NCI-H774 (cell line): ENCODE measurements at places on chromosomes 2 and 18.

- DNase-seq, result no peak
Measured at GRCh38 chr2:111667542-111668273, 216.3 kb downstream of the ANAPC1 start.

DNA sequence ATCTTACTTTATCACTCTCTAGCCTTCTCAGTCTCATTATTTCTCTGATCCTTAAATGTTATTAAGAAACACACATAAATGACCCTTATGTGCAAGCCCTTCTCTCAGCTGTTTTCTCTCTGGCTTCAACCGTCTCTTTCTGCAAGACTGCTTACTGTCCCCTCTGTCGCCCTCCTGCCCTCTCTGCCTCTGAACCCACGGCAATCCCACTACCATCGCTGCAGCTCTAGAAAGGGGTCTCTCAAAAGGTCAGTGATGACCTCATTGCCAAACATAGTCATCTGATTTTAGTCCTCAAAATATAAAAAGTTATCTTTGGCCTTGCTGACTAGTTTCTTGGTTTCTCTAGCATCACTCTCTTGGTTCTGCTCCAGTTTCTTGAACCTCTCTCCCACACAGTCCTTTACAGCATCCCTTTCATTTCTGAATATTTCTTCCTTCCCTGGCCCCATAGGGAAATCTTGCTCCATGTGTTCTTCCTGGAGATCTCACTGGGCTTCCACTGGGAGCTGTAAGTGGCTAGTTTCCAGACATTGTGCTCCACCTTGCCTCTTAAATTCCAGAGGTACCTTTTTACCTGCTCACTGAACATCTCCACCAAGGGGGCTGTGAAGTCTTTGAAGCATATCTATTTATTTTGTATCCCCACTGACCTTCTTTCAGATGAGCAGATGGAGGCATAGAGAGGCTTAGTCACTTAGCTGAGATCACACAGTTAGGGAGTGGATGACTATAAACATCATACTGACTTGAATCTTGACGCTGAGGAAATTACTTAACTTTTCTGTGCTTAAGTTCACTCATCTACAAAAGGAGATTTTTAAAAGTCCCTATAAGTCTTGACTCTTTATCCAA, 96.2 kb downstream of the PDE1A start:
- no peak for DNase-seq

- DNase-seq, result no peak
Measured at GRCh38 chr2:154638783-154639182, 59.7 kb upstream of the KCNJ3 start.

DNA sequence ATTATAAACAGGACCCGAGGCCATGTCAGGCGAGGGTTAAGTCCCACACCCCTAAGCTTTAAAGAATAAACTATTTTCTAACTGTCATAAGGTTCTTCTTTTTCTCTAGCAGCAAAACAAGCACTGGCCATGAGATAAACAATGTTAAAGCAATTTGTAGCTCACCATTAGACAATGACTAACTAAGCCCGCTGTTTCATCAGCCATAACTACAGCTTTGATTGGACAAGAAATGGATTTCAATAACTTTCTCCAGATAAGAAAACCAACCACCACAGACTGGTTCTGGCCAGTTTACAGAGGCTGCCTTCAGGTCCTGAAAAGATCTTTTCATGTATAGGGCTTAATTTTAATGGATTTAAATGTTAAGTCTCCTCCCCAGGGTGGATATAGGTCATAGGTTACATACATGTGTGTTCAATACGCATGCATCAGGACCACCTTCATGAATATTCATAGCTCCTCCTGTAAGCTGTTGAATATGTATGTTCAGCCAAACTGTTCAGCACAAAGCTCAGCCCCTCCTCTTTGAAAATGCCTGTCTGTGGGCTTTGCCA, 108.7 kb upstream of the RAB6C start:
- DNase-seq, result no peak

- DNase-seq, result no peak
Measured at GRCh38 chr18:61954096-61954746, 61.4 kb upstream of the RNF152 start.

DNA sequence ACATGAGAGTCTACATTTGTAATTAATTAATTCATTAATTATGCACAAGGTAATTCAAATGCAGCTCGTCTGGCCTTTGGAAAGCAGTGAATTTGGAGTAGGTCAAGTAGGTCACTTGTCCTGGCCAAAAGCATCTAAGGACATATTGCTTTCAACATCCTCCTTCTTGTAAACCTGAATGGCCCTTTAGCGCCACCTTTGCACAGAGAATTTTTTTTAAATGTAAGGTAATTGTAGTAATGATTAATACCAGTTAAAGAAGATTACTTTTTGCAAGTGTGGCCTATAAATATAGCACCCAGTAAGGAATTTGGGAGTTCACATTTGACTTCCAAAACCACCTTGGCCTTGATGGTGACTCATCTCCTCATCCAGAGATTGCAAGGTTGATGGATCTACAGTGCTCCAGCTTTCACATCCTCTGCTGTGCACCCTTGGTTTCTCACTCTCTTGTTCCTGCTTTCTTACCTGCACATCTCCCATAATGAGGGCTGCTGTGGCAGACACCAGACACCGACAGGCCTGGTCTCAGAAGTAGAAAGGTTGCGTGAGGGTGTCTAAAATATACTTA, 481.7 kb downstream of the TGIF1 start:
- DNase-seq, result no peak

DNA sequence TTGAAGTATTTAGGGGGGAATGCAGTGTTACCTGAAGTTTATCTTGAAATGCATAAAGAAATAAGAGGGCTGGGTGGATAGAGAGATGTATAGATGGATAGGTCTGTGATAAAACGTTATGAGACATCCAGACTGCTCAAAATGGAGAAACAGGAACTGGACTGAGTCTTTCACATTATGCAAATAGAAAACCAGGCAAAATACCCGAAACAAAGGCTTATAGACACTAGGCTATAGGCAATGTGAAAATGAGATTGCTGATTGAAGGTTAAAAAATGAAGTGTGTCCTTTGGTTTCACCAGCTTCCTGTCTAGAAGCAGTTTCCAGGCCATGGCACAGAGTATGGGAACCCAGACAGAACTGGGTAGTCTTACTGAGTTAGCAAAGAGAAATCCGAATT, 24.9 kb upstream of the SLC3A1 start:
- DNase-seq, result no peak

DNA sequence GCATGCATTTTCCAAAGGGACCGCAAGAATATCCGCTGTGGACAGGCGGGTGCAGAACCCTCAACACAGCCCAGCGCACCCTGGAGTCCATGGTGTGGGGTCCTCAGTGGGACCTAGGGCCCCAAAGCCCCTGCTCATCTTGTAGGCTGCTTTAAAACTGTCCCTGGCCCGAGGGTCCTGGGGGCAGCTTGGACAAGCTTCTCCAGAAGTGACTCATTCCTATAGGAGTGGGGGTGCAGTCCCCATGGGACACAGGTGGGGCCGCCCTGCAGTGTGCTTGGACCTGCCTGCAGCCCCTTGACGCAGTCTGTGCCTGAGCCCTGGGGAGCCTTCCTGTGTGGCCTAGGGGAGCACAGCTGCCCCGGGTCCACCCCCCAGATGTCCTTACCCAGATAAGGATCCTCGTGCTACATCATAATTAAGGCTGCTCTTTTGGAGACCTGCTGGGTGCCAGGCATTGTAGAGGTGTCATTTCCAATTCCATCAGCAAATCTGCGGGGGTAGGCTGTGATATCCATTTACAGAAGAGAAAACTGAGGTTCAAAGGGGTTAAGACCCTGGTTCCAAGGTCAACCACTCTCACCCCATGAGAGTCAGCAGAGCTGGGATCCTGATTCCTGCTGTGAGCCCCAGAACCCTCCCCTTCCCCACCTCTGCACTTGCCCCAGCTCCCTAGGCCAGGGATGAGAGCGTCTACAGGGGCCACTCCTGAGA, 1.7 kb upstream of the HS6ST1 start:
- no peak for DNase-seq

- DNase-seq, result no peak
Measured at GRCh38 chr2:59301466-59302402, 1060.6 kb upstream of the FANCL start.

DNA sequence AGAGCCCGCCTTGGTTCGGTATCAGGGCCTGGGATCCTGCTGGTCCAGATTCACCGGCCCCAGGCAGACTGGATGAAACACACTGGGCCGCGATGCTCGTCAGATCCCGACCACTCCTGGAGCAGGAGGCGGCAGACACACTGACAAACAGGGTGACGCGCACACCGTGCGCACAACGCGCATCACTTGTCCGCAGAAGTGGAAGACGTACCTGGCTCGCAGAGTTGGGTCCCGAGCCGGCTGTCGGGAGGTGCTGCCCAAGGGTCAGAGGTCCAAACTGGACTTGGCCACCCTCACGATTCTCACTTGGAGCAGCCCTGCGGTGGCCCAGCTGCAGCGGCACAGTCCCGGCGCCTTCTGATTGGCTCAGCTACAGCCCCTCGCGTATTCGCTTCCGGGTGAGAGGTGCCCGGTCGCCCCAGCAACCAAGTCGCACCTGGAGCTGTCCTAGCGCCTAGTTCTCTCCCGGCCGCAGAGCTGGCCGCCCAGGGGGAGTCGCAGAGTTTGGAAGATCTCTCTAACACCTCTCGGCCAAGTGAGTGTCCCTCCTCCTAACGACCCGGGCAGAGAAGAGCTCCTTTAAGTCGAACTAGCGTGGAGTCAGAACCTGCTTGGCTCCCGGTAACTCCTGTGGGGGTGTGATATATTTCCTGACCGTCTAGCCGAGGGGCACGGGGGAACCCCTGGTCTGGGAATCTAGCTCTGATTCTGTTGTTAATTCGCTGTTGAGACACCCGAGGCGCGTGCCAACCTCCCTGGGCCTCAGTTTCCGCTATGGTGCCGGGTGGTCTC, at the start of the genes DHX57 and MORN2:
DHX57 (minus strand) TSS at position 359 of the 792 bp plus-strand sequence. CDS start 7,529 bp downstream, outside the sequence.
MORN2 (plus strand) TSS at position 401 of the 792 bp plus-strand sequence.
- peak; percentile 82 for DNase-seq

DNA sequence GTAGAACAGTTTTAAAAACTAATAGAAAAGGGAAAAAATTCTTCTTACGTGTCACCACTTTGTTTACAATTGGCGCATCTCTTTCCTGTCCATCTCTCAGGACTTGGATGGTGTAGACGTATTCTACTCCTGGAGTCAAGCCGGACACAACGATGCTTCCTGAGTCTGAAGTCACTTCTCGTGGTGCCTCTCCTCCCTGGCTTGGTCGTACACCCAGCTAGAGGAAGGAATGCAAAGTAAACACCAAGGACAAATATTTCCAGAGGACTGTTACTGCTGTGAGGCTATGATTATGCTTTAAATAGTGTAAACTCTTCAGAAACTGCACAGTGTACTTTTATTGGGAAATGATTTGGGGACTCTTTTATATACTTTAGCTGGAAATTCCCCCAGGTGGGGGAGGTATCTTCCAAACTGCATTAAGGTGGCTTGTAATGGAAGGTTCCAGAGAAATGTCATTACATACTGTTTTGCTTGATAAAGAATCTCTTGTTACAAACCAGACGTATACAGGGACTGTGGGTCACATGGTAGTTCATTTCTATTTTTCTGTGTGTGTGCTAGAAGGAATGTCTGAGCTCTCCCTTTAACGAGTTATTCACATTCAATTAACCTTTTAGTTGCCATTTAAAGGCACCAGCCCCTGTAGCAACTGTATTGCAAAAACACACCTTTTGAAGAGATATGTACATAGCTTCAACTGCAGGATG, 38.1 kb downstream of the FN1 start:
- DNase-seq, result no peak

DNA sequence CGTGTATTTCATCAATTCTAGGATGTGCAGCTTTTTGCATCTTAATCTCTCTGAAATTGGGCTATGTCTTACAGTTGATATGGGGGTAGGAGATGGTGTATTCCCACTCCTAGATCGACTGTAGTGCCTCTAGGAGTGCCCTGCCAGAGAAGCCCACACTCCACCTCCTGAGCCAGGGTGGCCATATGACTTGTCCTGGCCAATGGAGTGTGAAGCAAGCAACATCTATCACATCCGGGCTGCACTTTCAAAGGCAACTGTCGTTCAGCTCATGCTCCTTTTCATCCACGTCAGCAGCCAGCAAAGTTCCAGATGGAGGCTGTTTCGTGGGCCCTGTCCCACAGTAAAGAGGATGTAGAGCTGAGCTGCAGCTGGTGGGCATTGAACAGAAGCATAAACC, 149.4 kb upstream of the SLC1A4 start:
- no peak for DNase-seq

DNA sequence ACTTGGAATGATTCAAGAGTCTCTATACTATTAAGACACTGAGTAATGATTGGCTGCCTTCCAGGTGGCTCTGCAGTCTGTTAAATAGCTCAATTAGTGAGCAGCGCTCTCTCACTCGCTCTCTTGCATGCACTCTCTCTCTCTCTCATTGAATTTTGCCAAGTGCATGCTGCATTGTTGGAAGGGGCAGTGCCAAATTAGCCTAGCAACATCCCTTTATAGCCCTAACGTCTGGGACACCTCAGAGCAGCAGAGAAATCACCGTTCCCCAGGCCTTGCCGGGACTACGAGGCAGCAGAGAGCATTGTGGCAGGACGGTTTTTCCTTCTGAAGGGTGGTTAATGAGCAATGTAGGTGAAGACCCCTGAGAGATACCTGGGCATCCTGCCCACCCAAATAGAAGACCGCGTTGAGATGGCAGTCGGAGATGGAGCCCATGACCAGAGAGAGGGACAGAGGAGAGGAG, 447.6 kb upstream of the POU3F3 start:
- DNase-seq, result peak; percentile 69

DNA sequence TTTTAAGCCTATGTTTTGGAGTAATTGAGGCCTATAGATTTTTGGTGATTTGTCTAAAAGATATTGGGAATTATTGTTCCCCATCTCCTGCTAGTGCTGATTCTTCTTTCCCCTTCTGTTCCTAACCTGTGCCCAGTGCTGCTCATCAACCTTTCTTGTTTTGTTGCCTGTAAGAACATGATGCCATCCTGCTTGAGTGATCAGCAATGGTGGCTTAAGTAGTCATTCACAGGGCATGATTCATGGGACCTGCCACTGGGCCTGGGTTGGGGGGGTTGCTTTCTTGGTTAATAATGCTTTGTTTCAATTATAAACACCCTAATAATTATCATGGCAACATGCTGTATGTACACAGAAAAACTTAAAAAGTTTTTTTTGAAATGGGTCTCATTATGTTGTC, 562.9 kb upstream of the SETBP1 start:
- DNase-seq, result no peak

DNA sequence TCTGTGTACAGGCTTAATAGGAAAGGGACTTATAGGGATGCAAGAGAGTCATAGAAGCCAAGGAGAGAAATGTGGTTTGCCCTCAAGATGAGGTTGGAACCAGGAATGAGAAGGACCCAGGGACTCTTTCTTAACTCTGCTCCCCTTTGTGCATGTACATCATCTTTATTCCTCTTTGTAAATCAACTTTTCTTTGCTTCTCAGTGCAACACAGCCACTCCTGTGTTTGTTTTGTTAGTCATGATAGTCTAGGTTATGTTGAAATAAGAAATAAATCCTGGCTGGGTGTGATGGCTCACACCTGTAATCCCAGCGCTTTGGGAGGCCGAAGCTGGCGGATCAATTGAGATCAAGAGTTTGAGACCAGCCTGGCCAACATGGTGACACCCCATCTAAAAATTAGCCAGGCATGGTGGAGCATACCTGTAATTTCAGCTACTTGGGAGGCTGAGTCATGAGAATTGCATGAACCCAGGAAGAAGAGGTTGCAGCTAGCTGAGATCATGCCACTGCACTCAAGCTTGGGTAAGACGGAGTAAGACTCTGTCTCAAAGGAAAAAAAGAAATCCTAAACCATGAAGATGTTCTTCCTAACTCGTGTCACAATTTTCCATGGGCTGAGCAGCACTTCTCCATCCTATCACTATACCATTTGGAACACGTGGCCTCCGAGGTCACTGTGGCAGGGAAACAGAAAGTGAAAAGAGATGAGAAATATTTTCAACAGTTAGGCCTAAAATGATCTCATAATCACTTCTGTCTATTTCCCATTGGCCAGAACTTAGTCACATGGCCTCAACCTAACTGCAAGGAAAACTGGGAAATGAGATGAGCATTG, 73.0 kb upstream of the TMEM17 start:
- no peak for DNase-seq

GRCh38 chr2:2796207-2796606, 465.1 kb upstream of the MYT1L start:
- DNase-seq, result no peak
